ENCODE measurements at places on chromosomes 7 and 10.
A peak's percentile ranks its signal among the peaks of the same experiment; 100 is the strongest.

- DNase-seq: no peak
Measured at GRCh38 chr10:127945341-127945758, 38.4 kb downstream of the PTPRE start.

GRCh38 chr7:80783186-80783677, 135.6 kb downstream of the SEMA3C start:
- DNase-seq: no peak

DNA sequence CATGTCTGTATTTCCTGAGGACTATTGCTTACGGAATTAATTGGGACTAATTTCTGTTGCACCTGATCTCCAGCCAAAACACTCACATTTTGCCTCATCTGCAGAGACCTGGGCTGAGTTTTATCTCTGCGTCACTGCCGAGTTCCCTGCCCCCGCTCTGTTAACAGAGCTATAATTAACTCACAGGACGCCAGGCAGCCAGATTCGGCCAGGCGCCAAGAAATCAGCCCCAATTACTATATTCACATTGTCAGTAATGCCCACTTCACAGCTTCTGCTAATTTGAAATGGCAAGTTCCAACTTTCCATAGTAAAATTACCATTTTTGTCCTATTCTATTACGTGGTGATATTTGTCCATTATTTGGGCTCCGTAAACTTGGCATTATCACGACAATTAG, 130.5 kb downstream of the CUX1 start:
- peak; percentile 80 for DNase-seq

DNA sequence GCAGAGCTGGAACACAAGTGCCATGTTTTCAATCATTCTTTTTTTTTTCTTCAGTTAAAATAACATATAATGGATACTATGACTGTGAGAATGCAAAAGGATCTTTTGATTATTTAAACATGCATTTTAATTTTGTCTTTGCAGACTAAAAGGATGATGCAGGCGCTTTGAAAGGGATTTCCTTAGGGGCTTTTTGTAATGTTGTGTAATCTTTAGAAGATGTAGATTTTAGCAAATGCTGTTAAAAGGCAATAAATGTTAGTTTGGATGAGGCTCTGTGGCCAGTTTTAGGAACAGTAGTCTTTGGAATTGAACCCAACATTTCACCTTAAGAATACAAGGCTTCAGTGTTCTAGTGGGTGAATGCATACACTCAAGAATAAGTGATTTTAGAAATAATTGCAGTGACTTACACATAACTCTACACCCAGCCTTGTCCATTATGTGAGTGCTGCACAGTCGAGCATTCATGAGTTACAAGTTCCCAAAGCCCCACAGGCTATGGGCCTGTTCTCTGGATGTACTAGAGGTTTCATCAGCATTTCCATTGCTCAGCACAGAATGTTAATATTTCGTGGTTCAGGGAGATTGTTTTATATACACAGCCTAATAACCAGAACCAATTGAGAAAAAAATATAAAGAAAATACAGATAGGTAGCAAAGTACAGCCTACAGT, 11.6 kb downstream of the PAPSS2 start:
- DNase-seq: no peak

DNA sequence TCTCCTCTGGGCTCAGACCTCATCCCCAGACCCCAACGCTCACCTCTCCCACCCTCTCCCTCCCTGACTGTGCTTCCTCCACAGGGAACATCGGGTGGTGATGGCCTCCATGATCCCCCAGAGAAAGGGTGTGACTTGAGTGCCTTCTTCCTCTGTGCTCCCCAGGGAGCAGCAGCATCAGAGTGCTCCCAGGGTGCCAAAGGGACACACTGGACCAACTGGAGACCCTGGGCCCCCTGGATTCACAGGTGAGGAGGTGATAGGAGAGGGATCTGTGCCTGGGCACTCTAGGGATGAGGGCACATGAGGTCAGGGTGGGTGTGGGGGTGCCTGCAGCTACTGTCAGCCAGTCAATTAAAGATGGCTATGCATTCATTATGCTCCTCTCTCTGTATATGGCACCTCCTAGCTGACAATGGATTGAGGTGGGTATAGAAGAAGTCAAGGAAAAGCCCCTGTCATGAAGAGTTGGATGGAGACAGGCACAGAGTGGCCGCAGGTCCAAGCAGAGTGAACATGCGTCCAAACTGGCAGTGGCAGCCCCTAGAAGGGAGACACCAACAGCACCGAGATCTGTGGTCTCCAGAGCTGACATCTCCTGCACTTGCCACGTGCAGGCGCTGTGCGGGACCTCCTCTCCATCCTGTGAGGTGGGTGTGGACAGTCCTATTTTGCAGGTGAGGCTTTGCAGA, 15.5 kb upstream of the VOPP1 start:
- no peak for DNase-seq

DNA sequence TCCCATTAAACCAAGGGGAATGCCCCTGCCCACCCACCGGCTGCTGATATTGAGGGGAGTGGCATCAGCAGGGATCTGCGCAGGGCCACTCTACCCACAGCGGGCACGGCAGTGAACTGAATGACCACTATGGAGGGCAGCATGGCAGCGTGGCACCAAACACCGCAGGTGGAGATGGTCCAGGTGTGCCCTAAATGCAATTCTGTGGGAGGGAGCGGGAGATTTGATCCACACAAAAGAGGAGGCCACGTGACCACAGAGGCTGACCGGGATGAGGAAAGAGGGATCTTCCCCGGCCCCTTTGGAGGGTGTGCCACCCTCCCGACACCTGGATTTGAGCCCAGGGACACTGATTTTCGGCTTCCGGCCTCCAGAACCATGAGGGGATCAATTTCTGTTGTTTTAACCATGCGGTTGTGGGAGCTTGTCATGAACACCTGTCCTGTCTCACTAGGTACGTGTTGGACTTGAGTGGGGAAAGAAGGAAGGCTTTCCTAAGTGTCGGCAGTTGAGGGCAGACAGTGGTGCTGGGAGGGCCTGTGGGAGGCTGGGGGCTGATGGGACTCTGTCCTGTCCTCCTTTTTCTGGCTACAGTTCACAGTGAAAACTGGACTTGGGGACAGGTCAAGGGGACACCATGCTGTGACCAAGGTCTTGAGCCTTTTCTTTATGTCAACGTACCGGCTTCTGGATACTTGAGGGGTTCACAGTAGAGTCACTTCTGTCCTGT, 66.1 kb downstream of the CFAP46 start:
- no peak for DNase-seq

DNA sequence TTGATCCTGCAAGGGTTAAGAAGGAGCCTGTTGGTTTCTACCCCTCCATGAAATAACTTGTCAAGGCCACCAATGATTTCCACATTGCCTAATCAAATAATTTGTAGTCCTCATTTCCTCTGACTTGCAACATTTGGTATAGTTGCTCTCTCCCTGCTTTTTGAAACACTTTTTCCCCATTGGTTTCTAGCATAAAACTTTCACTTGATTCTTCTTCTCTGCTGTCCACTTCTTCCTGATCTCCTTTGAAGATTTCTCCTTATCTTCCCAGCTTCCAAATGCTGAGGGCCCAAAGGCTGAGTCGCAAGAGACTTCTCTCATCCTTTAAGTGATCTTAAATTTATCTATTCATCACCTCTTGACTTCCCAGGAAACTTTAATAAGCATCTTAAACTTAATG, 134.2 kb downstream of the ITGB8 start:
- DNase-seq: no peak

DNA sequence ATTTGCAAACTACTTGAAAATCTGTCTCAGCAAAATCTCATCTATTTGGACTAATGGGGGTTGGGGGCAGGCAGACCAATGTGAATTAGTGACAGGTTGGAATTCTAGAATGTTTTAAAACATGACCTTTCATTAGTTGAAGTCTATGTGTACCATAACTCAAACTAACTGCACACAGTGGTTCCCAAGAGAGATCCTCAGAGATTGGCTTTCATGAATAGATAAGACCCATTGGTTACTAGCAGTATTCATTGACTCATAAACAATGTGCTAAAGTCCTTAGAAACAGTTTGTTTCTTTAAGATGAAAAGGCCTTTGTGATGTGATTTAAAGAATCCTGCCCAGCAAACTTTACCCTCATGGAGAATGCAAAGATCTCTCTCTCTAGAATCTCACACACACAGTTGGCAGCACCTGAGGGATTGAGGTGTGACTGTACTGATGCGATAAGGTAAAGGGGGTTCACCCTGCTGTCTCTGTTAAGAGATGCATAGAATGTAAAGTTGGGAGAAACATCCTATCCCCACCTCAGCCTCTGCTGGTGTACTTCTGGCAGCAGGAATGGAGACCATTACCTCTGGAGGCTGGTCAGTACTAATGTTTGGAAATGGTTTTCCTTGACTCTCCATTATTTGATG, 70.7 kb downstream of the ZNF92 start:
- no peak for DNase-seq

GRCh38 chr7:45072131-45073030, 16.4 kb downstream of the NACAD start:
- no peak for DNase-seq

Data from cardiac muscle cell (in vitro differentiated cells and primary cell).